Activated naive CD8-positive, alpha-beta T cell treated with anti-CD3 and anti-CD28 coated beads for 36 hours (primary cell): ENCODE measurements at places on chromosomes 7 and 10.

- DNase-seq: no peak
Measured at GRCh38 chr7:107614425-107614824, 34.4 kb downstream of the BCAP29 start.

GRCh38 chr10:74322565-74322964 is 171.5 kb downstream of the ADK start:
- DNase-seq: no peak

- peak; percentile 14 for DNase-seq
Measured at GRCh38 chr7:20199015-20199737, 18.0 kb downstream of the MACC1 start.

DNA sequence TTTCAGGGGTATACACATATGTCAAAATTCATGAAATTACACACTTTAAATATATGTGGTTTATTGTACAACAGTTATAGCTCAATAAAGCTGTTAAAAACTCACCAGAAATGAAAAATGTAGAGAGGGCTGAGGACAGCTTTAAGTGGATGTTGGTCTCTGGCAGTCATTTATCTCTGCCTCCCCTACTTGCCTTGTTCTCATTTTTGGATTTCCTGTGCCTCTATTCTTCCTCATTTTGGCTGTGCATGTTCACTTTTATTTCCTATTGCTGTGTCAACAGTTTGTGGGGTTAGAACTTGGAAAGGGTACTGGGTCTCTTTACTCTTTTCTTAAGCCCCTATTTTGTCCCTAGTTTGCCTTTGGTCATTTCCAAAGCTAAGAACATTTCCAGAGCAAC is 18.6 kb upstream of the MEST start:
- no peak for DNase-seq

DNA sequence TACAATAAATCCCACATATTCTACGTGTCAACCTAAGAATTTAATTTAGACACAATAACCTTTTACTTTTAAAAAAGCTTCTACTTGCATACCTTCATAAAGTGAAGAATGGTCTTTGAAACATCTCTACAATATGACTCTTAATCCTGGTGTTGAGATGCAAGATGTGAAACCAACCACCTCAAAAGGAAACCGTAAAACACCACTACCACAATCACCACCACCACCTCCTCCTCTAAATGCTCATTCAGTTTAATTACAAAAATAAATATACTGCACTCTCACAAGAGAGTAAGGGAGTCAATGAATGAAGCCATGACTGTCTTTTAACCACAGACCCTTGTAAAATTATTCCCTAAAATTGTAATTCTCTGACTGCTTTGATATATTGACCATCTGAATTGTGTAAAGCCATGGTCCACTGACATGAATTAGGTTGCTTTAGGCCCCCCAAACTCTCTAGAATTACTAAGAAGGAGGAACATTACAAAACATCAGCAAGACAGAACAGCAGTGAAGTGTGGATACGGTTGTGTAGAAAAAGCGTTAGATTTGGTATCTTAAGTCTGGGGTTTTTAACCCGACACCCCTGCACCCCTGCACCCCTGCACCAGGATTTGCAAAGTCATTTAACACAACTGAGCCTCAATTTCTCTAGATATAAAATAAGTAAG is 171.4 kb downstream of the SFMBT2 start:
- DNase-seq: peak; percentile 32

GRCh38 chr10:124626759-124627380 is 117.3 kb downstream of the FAM53B start:
- DNase-seq: peak; percentile 66

- no peak for DNase-seq
Measured at GRCh38 chr10:49138361-49138891, 4.6 kb upstream of the FAM170B start.

DNA sequence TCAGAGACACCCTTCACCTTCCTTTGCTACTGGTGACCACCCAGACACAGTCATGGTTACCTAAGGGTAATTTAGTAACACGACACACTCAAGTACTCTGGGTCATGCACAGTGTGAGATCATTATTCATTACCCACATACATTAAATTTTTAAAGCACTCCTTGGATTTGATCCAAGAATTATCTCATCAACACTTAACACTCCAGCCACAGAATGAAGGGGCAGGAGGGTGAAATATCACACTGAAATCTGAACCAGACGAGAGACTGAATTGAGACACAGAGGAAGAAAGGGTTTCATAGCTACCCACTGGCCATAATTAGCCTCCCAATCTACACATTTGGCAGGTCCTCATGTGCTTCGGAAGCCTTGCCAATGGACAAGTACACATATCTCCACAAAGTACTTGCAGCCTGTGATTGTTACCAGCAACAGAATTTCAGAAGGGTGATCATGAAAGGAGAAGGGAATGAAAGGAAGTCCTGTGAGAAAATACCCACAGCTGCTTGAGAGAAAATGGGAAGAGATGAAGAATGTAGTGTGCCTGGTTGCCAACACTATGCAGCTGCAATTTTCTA is 189.3 kb downstream of the POLR1F start:
- DNase-seq: no peak

- DNase-seq: no peak
Measured at GRCh38 chr7:44811571-44811970, 15.1 kb downstream of the PPIA start.

- no peak for DNase-seq
Measured at GRCh38 chr7:80264769-80265495, 130.3 kb downstream of the GNAI1 start.

DNA sequence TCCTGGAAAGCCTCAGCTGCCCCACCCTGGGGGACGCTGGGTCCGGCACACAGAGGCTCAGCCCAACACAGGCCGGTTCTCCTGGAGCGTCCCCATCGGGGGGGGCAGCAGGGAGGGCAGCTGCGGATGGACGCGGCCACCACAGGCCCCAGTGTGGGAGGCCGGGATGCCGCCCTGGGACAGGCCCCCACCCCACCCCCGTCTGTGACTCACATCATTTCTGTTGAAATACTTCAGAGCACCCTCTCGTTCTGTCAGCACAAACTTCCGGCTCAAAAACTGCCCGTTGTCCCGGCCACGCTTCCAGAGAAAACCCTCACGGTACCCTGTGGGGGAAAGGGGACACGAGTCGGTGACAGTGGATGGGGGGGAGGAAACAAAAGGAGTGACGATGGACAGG is 28.5 kb downstream of the GET4 start:
- no peak for DNase-seq

DNA sequence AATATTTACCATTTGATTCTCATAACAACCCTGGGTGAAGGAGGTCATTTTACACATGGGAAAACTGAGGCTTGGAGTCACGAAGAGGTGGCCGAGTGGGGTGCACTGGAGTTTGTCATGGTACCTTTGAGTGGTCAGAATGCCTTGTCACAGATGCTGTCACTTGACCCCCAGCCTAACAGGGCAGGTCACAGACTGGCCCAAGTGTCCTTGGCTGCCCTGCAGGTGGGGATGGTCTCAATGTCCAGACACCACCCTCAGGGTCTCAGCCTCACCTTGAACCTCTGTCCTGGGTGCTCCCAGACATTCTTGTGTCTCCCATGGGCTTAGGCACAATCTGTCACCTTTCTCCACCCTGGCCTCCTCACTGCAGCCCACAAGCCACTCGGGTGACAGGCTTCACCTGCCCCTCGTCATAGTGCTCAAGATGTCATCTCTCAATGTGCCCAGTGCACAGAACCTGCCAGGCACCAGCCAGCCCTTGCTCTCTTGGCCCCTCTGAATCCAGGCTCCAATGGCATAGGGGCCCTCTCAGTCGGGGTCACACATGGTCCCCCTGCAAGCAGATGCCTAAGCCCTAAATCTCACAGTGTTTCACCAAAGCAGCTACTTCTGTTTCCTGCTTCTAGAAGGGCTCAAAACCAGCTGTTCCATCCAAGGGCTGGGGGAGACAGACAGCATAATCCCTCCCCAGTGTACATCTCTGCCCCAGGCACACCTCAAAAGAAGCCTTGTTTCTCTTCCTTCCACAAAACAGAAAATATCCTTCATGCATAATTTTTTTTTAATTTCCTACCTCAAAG is 76.8 kb upstream of the NANOS1 start:
- DNase-seq: no peak

DNA sequence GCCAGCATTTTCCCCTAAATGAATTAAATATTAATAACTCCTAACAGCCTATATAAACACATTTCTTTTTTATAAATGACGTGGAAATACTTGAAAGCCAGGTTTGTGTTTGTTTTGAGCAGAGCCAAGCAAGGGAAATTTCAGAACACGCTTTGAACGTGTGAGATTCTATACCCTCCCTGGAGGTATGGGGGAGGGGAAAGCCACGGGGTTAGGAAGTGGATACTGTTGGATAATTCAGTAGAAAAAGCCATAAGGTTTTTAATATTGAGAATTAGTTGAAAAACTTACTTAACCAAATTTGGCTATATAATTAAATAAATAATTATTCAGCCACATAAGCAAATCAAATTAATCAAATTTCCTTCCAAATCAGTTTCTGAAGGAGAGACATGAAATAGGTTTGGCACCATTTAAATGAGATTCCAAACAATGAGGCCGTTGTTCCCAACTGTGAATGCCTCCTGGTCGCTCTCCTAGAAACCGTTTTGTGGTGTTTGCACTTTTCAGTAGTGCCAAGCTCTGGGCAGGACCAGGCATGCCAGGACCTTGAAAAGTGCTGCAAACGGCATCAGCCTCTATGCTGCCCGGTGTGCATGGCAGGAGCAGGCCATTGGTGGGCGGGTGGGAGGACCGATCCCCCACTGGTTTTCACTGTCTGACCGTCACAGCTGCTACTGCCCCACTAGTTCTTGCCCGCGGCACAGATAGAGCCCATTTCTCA is 88.1 kb downstream of the SEPTIN14 start:
- no peak for DNase-seq

- DNase-seq: no peak
Measured at GRCh38 chr7:51233374-51233773, 83.2 kb downstream of the COBL start.

GRCh38 chr7:37719077-37719476 is 35.5 kb downstream of the GPR141 start:
- DNase-seq: no peak

DNA sequence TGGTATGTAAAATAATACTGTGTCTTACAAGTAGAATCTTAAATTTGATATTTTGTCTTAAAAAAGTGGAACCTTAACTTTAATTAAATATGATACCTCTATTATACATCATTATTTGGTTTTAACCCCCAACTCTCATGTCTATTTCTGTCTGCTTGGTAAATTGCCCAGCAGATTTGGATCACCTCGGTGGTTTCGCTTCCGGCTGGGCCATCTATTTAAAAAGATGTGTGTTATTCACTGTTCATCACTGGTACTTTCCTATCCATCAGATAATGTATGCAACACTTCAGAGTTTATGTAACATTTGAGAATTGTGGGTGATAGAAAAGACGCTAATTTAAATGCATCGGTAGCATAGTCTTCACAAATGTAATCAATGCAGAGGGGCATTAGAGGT is 119.7 kb downstream of the SND1 start:
- DNase-seq: no peak

GRCh38 chr7:2474224-2474623 is 2.0 kb downstream of the GRIFIN start:
- no peak for DNase-seq

DNA sequence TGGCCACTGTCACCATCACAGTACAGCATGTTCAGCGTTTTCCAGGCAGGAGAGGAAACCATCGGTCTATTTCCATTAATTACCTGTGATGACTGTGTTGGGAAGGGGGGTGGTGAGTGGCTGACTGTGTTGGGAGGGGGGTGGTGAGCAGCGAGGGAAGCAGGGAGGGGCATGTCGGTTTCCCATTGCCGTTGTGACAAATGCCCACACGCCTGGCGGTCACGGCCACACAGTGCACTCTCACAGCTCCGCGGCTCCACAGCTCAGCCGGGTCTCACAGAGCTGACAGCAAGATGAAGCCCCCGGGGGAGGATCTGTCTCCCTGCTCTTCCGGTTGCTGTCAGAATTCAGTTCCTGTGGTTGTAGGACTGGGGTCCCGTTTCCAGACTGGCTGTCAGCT is 39.0 kb downstream of the AP5Z1 start:
- DNase-seq: no peak

DNA sequence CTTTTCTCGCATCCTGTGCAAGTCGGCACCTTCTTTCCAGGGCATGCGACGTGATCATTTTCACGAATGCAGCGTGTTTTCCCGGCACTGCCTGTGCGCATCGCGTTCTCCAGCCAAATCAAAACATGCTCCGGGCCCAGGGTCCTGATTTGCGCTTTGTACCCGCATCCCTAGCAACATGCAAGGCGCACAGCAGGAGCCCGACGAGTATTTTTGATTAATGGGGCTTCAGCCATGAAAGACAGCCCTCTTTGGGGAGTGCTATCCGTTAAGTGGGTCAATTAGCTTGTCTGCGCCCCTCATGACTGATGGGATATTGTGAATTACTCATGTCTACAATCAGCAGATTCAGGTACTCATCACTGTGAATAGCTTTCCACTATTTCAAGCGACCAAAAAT is 243.3 kb upstream of the RNF32 start:
- no peak for DNase-seq

DNA sequence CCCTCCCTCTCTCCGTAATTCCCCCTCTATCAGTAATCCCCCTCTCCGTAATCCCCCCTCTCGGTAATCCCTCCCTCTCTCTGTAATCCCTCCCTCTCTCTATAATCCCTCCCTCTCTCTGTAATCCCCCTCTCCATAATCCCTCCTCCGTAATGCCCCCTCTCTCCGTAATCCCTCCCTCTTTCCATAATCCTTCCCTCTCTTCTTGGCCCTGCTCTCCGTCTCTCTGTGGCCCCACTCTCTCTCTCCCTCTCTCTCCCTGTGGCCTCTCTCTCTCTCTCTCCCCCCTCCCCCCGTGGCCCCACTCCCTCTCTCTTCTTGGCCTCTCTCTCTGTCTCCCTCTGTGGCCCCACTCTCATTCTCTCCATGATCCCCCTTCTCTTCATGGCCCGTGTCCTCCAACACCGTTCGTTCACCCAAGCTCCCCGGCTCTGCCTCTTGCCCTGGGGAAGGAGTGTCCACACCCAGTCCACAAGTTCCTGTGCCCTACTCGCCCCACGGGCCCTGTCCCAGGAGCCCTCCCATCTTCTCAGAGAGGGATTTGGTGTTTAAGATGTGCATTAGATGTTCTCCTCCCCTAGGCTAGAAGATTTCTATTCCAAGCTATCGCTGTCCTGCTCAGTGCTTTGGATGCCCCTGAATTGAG is 19.8 kb downstream of the SHH start:
- no peak for DNase-seq

- DNase-seq: no peak
Measured at GRCh38 chr7:41187322-41187721, 515.6 kb downstream of the INHBA start.

GRCh38 chr10:118870467-118871243 is 115.9 kb upstream of the CACUL1 start:
- no peak for DNase-seq

DNA sequence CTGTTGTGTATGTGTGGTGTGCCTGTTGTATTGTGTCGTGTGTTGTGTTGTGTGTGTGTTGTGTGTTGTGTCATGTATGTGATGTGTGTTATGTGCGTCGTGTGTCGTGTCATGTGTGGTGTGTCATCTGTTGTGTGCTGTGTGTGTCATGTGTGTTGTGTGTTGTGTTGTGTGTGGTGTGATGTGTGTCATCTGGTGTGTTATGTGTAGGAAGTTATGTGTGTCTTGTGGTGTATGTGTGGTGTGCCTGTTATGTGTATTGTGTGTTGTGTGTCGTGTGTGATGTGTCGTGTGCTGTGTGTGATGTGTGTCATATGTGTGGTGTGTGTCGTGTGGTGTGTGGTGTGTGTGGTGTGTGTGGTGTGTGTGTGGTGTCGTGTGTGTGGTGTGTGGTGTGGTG is 145.2 kb downstream of the DNAJB6 start:
- no peak for DNase-seq
